Activated effector memory CD4-positive, alpha-beta T cell treated with Interleukin-2 at 50 U/mL for 16 hours (primary cell): ENCODE measurements at places on chromosomes 1 and 21.

DNA sequence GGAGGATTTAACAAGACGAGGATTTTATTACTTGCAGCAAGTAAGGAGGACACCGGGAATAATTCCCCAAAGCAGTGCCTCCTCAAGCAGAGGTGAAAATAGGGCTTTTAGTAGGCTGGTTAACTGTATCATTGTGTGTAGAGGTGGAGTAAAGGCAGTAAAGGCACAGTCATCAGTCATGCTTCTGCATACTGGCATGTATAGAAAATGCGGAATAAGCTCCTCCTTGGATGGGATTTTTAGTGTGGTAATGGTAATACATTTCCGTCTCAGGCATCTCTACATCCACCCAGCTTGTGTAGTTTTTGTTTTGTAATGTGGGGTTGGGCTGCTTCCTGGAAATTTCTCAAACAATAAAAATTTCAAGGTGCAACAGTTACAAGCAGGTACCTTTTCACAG is 27.4 kb upstream of the GPR25 start:
- no peak for DNase-seq

DNA sequence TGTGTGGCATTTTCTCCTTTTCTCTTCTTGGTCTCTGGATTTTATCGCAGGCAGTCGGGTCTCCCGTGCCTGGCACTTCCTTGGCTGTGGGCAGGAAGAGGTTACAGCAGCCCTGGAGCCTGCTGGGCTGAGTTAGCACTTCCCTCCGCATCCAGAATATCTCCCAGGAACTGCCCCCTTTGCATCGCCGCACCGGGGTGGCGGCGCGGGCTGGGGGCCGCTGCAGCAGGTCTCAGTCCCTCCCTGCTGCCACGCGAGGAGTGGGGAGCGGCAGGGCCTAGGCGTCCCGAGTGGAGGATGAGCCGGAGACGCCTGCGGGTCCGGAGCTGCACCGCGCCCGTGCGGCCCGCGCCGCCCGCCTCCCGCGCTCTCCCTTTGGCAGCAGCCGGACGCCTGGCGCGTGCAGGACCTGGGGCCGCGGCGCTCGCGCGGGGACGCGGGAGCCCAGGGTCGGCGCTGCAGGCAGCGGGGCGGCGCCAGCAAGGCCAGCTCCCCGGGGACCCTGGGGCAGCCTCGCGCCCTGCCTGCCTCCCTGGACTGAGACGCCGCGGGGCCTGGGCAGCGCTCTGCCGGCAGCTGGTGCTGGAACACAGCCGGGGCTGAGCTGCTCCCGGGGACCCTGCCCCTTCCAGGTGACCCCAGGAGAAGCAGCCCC is 192.8 kb downstream of the PRDM2 start:
- no peak for DNase-seq

DNA sequence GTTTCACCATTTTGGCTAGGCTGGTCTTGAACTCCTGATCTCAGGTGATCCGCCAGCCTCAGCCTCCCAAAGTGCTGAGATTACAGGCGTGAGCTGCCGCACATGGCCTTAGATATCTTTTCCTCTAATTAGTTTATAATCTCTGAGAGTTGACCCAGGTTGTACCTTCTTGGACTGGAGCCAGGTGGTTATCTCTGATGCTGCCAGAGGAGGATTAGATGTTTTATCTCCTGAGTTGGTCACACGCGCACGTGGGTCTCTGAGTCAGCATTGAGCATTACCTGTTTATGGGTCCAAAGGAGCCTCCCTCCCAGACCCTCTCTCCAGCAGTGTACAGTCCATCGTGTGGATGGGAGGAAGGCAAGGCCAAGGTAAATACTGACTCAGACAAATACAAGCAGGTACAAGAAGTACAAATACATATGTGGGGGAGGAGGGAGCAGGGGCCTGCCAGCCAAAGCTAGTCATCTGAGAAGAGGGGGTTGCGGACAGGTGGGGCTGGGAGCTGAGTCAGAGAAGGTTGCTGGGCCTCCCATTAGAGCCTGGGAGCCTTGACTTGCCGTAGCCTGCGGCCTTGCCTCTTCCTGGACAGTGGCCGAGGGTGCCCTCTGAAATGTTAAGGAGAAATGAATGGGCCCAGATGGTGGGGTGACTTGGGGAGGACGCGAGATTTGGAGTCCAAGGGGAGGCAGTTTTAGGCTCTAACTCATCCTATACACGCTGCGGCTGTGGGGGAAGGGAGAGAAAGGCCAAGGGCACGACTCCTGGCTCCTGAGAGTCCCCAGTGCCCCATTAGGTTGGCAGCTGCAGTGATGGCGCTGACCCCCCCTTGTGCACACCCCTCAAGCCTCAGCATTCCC is 13.1 kb downstream of the IL6R start:
- no peak for DNase-seq

- DNase-seq, result no peak
These were observed 1.0 kb upstream of the FOXO6 start for GRCh38 chr1:41360074-41360785.

DNA sequence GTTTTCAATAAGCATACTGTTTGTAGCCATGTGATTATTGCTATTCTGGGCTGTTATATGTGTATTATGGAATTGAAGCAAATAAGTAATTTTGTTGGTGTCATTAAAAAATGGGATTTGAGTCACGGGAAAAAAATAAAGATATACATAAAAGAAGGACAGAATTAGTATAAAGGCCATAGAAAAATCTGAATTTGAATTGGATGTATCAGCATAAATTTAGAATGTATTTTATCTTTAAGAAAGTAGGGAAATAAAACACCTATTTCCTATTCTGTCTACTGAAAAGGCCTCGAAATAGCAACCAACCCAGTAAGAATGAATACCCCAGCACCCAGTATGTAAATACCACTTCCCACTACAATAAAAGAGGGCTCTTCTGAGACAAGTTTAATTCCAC is 185.9 kb downstream of the SLC45A1 start:
- DNase-seq, result no peak

GRCh38 chr1:190812996-190813395 is 335.3 kb upstream of the BRINP3 start:
- no peak for DNase-seq

DNA sequence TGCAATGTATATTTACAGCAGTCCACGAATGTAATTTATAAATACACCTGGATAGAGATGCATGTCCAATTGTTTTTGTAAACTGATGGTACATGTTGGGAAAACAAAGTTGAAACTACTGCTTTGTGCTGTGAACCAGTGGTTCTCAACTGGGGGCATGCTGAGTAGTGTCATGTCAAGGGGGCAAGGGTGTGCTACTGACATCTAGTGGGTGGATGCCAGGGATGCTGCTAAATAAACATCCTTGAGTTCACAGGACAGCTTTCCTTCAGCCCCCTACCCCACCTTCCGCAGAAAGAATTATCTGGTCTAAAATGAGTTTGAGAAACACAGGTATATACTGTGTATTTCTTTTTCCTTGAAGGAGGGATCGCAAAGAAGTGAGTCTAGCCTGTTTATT is 95.9 kb downstream of the RASAL2 start:
- no peak for DNase-seq

- no peak for DNase-seq
These were observed 99.9 kb downstream of the COLGALT2 start for GRCh38 chr1:183937611-183938010.

GRCh38 chr1:58395355-58395754 is 151.2 kb downstream of the OMA1 start:
- DNase-seq, result no peak

- no peak for DNase-seq
These were observed 6.6 kb upstream of the NTPCR start for GRCh38 chr1:232943679-232944252.

- no peak for DNase-seq
These were observed 437.7 kb downstream of the OMA1 start for GRCh38 chr1:58108783-58109182.

DNA sequence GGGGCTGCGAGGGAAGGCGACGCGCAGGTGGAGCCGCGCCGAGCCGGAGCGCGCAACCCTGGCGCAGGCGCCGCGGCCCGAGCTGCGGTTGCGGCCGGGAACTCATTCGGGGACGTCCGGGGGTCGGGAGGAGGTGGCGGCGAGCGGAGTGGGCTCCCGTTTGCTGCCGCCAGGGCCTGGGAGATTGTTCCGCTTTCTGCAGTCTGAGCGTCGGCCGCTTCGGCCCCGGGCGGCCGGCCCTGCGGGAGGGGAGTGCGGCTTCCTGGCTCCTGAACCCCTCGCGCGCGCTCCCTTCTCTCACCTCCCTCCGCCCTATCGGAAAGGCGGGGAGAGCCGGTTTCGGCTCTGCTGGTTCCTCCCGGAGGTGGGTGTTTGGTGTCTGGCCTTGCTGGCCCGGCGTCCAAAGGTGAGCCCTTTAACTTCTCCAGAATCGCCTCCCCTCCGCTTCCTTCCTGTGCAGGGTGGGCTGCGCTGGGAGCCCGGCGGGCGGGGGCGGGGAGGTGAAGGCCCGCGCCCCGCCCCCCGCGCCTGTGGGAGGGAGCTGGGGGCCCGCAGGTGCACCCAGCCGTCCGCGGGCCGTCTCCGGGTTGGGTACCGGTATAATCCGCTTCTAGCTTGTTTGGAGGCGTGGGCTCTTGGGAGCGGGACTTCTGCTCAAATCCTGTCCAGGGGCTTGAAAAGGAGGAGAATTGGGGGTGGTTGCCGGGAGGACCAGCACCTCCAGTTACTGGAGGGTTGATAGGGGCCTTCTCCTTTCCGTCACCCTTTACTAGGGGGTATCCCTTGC is 683 bp downstream of the LRRC8D start:
- peak; percentile 44 for DNase-seq

DNA sequence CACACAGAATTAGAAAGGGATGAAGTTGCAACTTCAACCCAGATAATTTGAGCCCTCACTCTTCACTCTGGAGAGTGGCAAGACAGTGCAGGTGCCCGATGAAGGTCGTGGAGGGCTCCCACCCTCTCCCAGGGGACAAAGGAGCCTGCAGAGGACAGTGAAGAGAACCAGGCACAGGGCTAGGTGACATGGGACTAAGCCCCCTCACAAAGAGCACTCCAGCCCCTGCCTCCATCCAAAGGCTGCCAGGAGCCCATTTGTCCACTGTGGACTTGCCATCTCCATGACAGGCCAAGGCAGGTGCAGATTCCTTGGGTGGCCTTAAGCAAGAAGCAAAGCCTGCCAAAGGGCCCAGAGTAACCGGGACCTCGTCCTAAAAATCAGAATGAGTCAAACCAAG is 15.1 kb downstream of the ERRFI1 start:
- DNase-seq, result no peak

DNA sequence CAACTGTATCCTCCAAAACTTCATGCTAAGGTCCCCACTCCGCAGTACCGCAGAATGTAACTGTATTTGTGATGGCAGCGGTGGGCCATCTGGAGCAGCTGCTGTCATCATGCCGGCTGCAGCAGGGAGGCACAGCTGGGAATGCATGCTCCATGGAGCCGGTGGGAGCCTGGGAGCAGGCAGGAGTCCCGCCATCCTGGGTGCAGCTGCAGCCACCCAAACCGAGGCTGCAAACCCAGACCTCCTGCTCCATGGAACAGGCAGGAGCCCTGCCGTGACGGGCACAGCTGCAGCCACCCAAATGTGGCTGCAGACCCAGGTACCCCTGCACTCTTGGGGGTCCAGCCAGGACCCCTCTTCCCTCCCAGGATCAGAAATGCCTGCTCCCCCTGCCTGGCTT is 80.3 kb downstream of the SCMH1 start:
- DNase-seq, result no peak

DNA sequence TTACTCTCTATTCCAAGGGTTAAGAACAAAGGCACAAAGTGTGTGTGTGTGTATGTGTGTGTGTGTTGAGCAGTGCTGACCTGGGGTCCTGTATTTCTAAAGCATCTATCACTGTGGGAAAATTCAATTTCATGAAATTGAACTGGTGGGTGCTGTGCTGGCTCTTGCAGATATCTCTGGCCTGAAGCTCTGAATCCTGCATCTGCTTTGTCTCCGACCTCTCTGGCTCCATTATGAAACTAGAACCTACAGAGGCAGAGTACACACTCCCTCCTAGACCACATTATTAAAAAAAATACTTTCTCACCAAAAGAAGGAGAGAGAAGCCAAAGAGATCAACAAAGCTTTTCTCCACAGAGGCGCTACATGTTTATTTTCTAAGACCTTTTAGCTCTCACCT is 88.4 kb upstream of the PDE4B start:
- no peak for DNase-seq

DNA sequence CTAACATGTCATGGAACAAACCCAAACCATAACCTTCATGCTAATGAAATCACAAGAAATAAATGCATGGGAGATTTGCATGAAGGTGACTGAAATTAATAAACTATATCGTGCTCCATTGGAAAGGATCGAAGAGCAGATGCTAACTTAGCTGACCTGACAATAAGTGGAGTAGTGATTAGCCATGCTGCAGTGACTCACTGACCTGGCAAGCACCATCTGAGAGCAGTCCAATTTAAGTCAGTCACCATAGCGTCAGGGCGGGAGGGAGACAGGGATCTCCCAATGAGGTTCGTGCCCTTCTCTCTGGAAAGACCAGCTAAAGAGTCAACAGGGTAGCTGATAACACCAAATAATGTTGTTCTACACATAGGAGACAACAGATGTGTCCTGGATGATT is 21.5 kb downstream of the OLIG2 start:
- DNase-seq, result no peak

GRCh38 chr21:42250422-42251403 is 31.8 kb downstream of the ABCG1 start:
- no peak for DNase-seq

GRCh38 chr1:108199781-108200686 is at the start of gene SLC25A24:
Gene SLC25A24 (minus strand): TSS chr1:108200343. CDS start chr1:108200138, 205 bp downstream.
- DNase-seq, result peak; percentile 78

GRCh38 chr1:92804721-92805201 is 19.9 kb upstream of the EVI5 start:
- no peak for DNase-seq

DNA sequence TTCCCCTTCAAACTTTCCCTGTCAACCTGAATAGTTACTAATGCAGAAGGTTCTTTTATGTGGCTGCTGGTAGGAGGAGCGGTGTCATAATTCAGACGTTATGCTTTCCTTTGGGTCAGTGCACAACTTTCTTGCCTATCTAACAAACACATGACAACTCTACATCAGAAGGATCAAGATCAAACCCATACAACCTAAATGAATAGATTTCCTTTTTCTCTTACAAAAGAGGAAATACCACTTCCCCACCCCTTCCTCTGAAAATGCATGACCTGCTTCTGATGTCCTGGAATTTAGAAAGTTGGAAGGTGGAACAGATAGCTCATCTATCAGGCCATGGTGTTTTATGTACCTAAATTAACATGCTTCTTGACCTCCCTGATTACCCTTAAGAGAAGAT is 75.7 kb upstream of the ADGRL4 start:
- DNase-seq, result no peak

GRCh38 chr1:100343897-100344296 is 8.4 kb upstream of the CDC14A start:
- no peak for DNase-seq
